NCI-H1092 treated with DMSO at 0.1 percent for 48 hours (cell line): ENCODE measurements at places on chromosomes 6 and 20.

DNA sequence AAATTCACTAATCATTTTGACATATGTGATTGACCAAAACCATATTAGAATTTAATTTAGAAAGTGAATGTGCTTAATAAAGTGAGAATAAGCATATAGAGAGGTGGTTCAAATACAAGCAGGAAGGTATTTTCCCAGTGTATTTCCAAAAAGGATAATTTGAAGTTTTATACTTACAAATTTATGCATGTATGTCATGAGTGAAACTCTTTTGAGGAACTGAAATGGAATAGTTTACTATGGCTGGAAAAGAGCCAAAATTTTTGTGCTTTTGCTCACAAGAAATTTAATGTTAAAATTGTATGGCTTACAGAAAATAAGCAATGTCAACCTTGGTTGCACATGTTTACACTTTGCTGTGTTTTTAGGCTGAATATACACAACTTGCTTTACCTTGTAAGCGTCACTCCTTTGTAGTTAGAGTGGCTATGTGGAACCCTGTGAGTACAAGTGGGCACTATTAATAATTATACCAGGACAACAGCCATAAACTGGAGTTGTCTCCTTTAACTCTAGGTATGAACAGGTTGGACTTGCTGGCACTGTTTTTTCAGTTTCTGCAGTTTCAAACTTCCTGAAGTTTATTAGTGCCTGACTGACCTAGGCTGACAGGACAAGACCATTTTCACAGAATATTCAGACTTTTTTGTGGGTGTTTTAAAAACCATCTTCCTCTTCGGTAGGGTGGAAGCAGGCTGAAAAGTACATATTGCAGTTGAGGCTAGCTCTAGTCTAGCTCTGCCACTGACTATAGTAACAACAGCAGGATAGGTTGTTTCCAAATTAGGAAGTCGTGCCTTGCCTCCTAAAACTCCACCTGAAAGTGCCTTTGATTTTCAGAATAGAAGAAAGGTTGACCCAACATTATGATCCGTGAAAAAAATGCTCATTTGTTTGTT lies 6.0 kb downstream of the AFDN start:
- DNase-seq = no peak

DNA sequence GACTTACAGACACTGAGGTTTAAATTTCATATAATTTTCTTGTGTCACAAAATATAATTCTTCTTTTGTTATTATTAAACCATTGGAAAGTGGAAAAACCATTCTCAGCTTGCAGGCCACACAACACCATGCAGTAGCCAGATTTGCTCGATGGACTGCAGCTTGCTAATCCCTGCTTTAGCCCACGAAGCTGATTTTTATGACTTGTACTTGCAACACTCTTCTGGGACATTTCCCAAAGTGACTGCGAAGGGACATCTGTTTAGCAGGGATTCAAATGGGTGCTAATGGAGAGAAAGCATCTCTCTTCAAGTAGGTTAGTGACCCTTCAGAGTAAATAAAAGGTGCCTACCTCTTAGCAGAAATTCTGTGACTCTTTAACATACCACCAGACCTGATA lies 304.6 kb upstream of the ZFP64 start:
- no peak for DNase-seq

GRCh38 chr6:3228771-3229565 lies 1.5 kb upstream of the TUBB2B start:
- peak; percentile 55 for DNase-seq

DNA sequence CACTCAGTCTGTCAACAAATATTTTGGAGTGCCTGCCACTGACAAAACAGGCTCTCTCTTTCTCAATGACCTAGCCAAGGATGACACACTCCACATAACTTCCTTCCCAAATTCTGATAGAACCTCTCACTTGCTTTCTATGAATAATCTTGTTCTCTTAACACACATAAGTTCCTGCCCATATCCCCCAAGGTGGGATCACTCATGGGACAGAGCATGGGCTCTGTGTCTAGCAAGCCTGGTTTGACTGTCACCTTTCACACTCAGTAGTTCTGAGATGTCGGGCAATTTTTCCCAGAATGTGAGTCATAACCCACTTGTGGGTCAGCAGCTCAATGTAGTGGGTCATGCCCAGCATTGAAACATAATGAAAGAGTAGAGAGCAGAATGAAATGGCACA lies 78.1 kb downstream of the LRFN2 start:
- no peak for DNase-seq

DNA sequence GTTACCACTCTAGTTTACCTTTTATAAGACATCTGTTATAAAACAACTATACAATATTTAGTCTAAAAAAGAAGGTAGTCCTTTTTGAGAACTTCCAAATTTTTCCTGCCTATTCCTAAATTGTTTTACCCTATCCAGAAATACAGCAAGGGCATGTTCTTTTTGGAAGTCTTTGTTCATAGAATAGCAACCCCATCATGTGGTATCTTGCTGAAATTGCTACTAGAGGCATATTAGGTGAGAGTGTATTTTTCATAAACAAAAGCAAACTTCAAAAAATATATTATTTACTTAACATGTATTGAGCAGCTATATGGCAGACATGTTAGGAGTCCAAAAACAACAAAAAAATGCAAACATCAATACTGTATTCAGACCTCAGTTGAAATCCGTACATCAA lies 371.8 kb upstream of the NRSN1 start:
- DNase-seq = peak; percentile 9

DNA sequence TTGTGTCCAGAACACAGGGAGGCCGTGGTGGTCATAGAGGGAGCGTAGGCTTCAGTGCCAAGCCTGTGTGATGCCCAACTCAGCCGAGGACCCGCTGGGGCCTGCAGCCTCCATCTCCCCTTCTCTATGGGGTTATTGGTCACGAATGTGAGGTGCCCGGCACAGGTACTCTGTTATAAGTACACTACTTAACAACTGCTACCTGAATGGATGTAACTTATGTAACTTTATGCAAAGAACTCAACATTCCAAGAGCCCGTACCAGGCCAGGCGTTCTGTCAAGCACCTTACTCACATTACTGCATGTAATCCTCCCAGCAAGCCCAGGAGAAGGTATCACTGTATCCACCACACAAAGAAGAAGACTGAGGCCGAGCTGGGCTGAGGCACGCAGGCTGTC lies 24.5 kb upstream of the TBXT start:
- DNase-seq = no peak

GRCh38 chr20:50514750-50515149 lies 4.6 kb downstream of the PTPN1 start:
- no peak for DNase-seq
